Activated naive CD8-positive, alpha-beta T cell treated with anti-CD3 and anti-CD28 coated beads for 36 hours (primary cell): ENCODE measurements at places on chromosomes 12 and 14.
A peak's percentile ranks its signal among the peaks of the same experiment; 100 is the strongest.

DNA sequence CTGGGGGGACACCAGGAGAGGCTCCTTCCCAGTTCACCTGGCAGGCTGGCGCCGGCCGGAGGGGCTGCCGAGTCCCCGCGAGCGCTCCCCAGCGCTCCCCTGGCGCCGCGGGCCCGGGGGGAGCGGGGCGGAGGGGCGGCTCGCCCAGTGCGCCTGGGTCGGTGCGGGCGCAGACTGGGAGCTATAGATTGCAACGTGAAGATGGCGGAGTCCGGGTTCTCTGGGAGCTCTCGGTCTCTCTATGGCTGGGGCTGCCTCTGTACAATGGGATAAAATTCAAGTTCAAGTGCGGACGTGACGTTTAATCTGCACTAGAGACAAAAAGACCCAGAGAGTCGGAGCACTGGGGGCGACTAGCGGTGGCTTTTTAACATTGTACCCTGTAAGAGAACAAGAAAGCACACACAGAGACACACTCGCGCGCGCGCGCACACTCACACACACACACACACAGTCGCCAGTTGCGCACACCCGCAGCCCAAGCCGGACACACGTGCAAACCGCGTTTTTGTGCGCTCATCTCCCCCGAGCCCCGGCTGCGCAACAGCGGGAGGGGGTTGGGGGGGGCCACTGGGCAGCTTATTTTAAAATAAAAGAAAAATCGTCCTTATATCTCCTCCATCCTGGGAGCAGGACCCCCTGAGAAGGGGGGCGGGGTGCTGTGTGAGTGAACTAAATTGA lies at the start of gene BCL11B:
TSS of gene BCL11B (minus strand) at position 247 of the 681 bp plus-strand sequence. CDS start 979 bp downstream, outside the sequence.
- peaks cover 26% of the 10 kb centered on the region for H3K36me3 ChIP-seq
- peak; percentile 86 for DNase-seq
- peaks cover 3% of the 10 kb centered on the region for H3K27me3 ChIP-seq
- H3K27ac ChIP-seq, result peak within 1 kb of the TSS; percentile 95
- H3K4me1 ChIP-seq, result peaks cover 36% of the 10 kb centered on the region

GRCh38 chr12:97642911-97643310 lies 180.3 kb downstream of the RMST start:
- no peaks in the 10 kb centered on the region for H3K36me3 ChIP-seq
- H3K4me3 ChIP-seq, result no peak overlapping the region
- DNase-seq, result no peak
- H3K27ac ChIP-seq, result no peak overlapping the region
- no peaks in the 10 kb centered on the region for H3K27me3 ChIP-seq
- no peaks in the 10 kb centered on the region for H3K4me1 ChIP-seq

- DNase-seq, result peak; percentile 40
- H3K27ac ChIP-seq, result peak overlapping the region; percentile 81
- peak overlapping the region; percentile 73 for H3K4me3 ChIP-seq
- H3K4me1 ChIP-seq, result peaks cover 19% of the 10 kb centered on the region
- peaks cover 13% of the 10 kb centered on the region for H3K36me3 ChIP-seq
These were observed 126.0 kb upstream of the ATF7IP start for GRCh38 chr12:14239350-14239934.

DNA sequence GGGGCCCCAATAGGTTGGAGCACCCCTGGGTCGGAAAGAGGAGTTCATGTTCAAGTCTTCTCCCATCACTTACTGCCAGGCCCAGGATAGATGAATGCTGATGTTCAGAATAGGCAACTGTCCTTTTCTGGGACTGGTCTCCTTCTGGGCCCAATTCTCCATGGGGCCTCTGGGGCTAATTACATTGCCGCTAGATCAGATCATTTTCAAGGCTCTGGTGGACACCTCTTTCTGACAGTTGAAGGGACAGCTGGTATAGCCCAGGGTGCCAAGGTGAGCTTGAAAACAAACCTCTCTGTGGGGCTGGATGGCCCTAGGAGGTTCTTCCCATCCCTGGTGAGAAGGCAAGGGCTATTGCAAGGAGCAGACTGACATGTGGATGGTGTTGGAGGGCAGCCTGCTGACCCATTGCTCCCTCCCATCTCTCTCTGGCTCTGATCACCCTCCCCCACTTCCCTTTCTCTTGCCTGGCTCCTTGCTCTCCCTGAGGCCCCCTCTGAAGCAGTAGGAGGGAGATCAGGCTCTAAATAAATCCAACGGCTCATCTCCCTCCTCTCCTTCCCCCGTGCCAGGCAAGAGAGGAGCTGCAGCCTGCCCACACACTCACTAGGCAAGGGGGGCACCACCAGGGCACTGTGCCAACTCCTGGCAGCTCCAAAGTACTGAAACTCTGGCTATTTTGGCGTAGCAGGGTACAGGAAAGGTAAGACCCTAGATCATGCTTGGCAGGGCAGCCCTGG lies 1.9 kb downstream of the CACNB3 start:
- H3K4me1 ChIP-seq, result peaks cover 21% of the 10 kb centered on the region
- no peak for DNase-seq
- no peak overlapping the region for H3K27ac ChIP-seq
- H3K4me3 ChIP-seq, result no peak overlapping the region
- peaks cover 24% of the 10 kb centered on the region for H3K27me3 ChIP-seq
- no peaks in the 10 kb centered on the region for H3K36me3 ChIP-seq

DNA sequence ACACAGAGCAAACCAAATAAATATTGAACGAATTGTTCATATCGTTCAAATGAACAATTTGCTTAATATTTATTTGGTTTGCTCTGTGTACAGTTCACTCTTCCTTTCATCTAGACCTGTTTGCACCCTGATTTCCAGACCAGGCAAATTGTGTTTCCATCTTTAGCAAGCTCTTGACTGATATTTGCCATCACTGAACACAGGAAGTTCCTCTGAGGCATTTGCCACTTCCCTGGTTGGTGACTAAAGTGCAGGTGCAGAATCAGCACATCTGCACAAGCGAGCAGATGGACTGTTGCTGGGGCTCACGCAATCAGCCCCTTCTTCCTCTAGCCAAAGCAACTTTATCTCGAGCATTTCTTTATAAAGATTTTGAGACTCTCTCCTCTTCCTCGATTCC lies 112.9 kb downstream of the DAAM1 start:
- peaks cover 1% of the 10 kb centered on the region for H3K36me3 ChIP-seq
- no peaks in the 10 kb centered on the region for H3K27me3 ChIP-seq
- peak; percentile 18 for DNase-seq

- H3K4me3 ChIP-seq, result peak overlapping the region; percentile 64
- H3K27ac ChIP-seq, result no peak overlapping the region
- H3K27me3 ChIP-seq, result peaks cover 12% of the 10 kb centered on the region
- peaks cover 5% of the 10 kb centered on the region for H3K4me1 ChIP-seq
These were observed 11.4 kb upstream of the DNAL1 start for GRCh38 chr14:73633116-73634010.

DNA sequence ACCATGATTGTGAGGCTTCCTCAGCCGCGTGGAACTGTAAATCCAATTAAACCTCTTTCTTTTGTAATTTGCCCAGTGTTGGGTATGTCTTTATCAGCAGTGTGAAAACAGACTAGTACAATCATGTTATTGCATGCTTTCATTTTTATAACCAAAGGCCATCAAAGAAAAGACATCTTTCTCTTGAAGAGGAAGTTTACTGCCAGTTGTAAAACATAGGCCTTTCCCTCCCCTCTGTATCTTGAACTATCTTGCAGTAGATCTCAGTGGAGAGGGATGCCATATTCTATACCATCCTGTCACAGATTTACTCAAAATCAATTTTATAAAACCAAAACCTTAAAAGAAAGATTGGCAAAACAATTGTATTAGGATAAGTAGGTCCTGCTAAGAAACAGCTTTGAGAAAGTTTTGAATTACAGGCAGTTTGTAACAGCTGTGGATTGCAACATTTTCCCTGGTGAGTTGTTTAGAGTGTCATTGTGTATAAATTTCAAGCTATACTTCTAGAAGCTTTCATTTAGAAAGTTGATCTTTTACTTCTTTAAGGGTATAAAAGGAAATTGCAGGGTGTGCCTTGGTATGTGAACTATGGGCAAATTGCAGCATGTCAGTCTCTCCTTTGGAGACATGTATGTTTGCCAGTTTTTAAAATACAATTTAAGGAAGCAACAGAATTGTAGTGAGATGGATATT lies 128.0 kb downstream of the ATP23 start:
- DNase-seq, result no peak
- no peaks in the 10 kb centered on the region for H3K4me1 ChIP-seq
- no peaks in the 10 kb centered on the region for H3K36me3 ChIP-seq
- H3K27me3 ChIP-seq, result no peaks in the 10 kb centered on the region
- no peak overlapping the region for H3K4me3 ChIP-seq

DNA sequence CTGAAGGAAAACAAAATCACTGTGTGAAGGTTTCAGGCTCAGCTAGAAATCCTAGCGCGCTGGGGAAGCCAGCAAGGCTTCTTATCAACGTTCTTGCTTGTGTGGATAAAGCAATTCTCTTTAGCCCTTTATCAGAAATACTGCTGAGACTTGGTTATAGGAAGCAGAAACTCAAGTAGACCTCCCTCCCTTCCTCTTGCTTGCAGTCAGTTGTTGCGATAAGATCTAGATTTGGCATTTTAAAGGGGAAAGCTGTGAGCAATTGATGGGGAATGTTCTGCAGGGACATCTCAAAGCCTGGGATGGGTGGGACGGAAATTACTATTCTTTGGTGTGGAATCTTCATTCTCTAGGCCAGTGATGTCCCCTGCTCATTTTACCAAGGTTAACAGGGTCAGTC lies 76.4 kb upstream of the ANO4 start:
- peaks cover 50% of the 10 kb centered on the region for H3K27me3 ChIP-seq
- no peaks in the 10 kb centered on the region for H3K36me3 ChIP-seq
- H3K4me1 ChIP-seq, result no peaks in the 10 kb centered on the region
- no peak for DNase-seq
- H3K27ac ChIP-seq, result no peak overlapping the region

- no peak for DNase-seq
- H3K4me3 ChIP-seq, result no peak overlapping the region
- peaks cover 44% of the 10 kb centered on the region for H3K4me1 ChIP-seq
- no peak overlapping the region for H3K27ac ChIP-seq
- H3K36me3 ChIP-seq, result no peaks in the 10 kb centered on the region
- no peaks in the 10 kb centered on the region for H3K27me3 ChIP-seq
These were observed 50.5 kb upstream of the TMED10 start for GRCh38 chr14:75226755-75227544.

DNA sequence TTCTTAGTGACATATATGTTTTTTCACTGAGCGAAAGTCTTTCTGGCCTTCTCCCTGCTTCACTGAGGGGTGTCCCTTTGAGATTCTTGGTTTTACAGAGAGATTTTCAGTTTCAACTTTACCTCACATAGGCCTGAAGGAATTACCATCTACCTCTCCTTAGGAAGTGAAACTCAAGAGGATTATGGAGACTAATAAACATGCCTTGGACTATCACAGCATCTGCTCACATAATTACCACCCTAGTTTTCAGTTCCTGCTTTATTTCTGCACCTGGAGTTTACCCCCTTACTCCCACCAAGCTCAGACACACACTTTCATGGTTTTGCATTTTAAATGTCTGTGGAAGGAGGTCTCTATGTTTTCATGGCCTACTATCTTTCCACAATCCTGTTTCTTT lies 118.3 kb upstream of the SCAF11 start:
- no peaks in the 10 kb centered on the region for H3K4me1 ChIP-seq
- no peak for DNase-seq
- H3K27me3 ChIP-seq, result no peaks in the 10 kb centered on the region
- H3K27ac ChIP-seq, result no peak overlapping the region

DNA sequence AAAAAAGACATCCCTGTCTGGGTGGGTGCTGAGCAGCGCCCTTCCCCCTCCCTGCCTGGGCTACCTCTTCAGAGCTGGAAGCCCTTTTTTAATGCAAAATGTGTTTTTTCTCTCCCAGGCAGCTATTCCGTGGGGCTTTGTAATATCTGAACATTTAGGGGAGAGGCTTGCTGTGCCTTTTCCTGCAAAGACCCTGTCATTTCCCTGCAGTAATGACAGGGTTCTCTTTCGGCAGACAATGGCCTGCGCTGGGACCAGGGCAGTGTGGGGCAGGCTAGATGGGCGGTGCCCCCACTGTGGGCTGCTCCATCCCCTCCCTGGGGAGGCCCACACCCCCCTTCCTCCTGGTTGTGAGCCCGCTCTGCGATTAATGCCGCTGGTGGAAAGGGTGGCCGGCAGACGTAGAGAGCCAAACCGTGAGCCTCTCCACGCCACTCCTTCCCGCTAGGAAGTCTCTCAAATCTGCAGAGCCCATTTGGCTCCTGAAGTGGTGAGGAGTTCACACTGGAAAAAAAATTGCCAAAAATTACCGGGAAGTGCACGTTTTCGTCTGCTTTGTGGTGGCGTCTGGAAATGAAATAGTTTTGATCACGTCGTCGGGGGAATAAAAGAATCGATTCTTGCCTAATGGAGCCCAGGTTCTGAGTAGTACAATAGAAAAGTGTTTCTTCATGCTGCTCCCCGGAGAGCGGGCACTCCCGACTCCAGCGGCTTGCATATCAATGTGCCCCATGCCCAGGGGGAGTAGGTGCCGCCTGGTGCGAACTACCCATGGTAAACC lies 31.5 kb downstream of the KIF26A start:
- H3K4me3 ChIP-seq, result no peak overlapping the region
- no peaks in the 10 kb centered on the region for H3K27me3 ChIP-seq
- H3K4me1 ChIP-seq, result no peaks in the 10 kb centered on the region

DNA sequence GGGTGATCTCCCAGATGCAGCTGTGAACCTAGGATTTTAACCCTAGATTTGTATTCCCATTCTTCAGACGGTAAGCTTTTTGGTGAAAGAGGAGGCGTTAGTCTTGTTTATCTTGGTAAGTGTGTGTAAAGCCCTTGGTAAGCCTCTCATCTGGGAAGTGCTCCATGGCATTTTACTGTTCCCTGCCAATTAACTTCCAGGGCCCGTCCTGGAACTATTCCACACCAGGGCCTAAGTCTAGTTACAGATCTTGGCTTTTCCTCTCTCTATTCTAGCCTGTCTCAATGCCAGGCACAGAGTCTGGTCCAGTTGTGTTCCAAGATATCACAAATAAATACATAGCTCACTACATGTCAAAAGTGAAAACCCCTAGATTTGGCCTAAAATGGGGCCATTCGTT lies 42.4 kb downstream of the YEATS4 start:
- H3K36me3 ChIP-seq, result peaks cover 15% of the 10 kb centered on the region
- no peak overlapping the region for H3K4me3 ChIP-seq
- H3K27ac ChIP-seq, result no peak overlapping the region
- H3K27me3 ChIP-seq, result no peaks in the 10 kb centered on the region
- no peaks in the 10 kb centered on the region for H3K4me1 ChIP-seq
